ENCODE measurements at places on chromosomes 2 and 18. TPM values are rescaled to one million over a fixed set of nuclear protein-coding genes. Genes with fewer than 3 reads are reported as not detected.

MYL1 gene
- 22.5 TPM for total RNA-seq

ANO7 gene
- total RNA-seq: 0.70 TPM

FAM124B gene
- not detected for total RNA-seq

ZAP70 gene
- total RNA-seq: 2.2 TPM

IL18RAP gene
- not detected for total RNA-seq

NAT8 gene
- total RNA-seq: not detected

DPYSL5 gene
- total RNA-seq: not detected

C1QL2 gene
- not detected for total RNA-seq

All from pericardium fibroblast (primary cell).